ENCODE measurements at places on chromosomes 7 and 10.

GRCh38 chr7:122132341-122132740 is 11.7 kb downstream of the AASS start:
- no peak for DNase-seq

DNA sequence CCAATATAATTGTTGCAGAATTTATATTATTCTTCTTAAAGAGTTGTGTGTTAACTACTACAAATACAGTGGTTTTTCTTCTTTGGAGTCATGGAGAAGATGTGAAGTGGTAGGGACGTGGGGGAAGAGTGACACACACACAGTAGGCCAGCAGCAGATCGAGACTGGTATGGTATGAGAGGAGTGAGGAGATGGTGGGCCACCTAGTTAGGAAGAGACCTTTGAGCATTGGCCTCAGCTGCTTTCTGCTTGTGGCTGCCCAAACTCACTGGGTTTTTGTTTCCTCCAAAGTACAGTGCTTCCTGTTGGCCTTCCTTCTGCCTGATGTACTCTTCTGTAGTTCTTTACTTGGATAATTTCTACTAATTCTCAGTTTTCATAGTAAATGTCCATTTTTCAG is 14.6 kb downstream of the VCL start:
- DNase-seq = no peak

DNA sequence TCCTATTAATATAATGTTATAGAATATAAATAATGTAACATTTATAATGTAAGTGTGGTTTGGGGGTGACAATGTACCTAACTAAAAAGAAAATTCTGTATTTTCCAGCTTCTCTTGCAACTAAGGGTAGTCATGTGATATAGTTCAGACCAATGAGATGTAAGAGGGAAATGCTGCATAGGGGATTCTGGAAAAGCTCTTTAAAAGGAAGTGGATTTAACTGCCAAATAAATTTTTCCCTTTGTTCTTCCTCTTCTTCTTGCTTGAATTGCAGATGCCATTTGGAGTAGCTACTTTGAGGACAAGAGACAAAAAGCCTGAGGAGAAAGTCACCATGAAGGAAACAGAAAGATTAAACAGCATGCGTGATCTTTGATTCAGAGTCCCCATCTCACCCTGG is 194.3 kb downstream of the PTEN start:
- DNase-seq = no peak

- no peak for DNase-seq
Measured at GRCh38 chr7:151206914-151207313, 3.4 kb downstream of the H2BK1 start.

GRCh38 chr7:130673066-130673465 is 4.5 kb upstream of the COPG2 start:
- DNase-seq = no peak

- no peak for DNase-seq
Measured at GRCh38 chr10:5491477-5491876, 7.9 kb downstream of the CALML5 start.

GRCh38 chr10:60532696-60533468 is 143.2 kb upstream of the ANK3 start:
- DNase-seq = no peak

DNA sequence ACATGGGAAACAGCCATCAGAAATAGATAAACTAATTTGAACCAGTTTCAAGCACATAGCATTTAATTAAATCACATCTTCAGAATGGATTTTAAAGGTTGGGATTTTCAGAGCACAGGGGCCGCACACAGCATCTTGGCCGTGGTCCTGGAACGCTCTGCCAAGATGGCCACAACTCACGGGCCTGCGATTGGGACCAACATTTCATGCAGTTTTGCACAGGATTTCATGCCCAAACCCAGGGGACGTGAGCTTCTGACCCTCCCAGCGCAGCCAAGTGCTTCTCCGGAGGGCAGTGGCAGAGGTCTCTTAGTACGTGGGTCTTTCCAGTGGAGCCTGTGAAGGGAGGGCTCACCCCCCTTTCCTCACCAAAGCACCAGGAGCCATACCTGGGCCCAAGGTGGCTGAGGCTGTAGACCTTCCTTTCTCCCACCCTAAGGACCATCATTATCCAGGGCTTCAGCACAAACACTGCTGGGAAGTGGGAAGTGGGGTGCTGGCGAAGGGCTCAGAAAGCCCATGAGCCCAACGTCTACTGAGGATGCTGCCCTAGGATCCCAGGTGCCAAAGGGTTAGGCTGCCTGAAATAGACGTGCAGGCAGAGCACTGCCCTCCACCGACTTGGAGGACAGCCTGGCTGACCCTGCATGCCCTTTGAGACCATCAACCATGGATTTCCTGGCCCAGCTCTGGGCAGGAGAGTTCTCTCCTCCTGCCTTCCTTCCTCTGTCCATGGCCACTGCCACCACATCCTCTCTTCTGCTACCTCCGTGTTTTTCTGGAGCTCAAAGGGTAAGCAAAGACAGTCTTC is 611.2 kb upstream of the MGMT start:
- no peak for DNase-seq

GRCh38 chr10:100899171-100899570 is 13.6 kb upstream of the SLF2 start:
- DNase-seq = no peak

DNA sequence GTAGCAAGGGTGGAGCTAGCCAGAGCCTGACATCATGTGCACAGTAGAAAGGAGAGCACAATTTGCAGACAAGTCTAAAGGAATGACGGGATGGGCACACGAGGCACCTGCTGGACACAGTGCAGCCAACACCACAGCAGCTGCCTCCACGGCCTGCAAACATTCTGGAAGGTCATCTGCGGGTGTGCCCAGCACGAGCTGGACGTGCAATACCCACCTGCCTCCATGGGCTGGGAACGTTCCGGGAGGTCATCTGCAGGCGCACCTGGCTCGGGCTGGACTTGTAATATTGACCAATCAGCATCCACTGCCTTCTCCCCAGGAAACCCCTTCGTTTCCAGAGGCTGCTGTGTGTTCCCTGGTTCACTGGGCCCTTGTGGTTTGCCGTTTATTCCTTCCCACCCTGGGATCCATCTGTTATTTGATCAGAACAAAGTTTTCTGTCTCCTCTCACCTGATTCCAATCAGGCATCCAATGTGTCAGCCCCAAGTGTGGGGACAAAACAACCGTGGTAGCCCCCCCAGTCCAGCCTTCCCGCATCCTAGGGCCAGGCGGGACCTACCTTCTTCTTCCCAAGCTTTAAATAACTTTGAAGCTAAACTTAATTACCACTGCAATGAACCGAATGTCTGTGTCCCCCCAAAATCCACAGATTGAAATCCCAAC is 243.4 kb upstream of the PPP2R2D start:
- no peak for DNase-seq

DNA sequence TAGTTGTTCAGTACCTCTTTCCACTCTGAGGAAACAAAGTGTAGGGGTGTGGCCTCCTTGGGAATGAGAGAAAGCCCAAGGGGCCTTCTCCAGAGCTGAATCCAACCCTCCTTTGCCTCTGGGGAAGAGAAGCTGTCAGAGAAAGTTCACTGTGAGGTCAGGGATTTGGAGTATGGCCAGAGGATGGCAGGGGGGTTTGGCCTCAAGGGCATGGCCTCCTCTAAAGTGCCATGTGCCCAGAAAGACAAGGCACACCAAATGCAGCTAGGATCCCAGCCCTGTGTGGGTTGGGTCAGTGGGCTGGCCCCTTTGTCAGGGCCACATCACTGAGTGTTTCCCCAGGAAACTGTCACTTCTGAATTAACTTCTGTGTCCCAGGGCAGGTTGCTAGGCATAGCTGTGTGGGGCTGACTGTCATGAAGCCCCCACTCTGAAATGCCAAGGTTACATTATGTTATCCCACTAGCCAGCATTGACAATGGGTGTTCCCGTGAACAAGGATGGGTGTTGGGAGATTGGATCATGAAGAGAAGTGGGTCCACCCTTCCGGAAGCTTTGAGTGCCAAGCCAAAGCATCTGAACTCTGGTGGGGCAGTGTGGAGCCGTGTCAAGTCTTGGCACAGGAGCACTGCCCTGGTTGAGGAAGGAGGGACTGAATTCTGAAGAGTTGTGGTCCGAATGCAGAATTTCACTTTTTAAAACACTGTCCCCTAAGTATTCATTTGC is 123.3 kb downstream of the ZMIZ1 start:
- no peak for DNase-seq

GRCh38 chr7:17507717-17508116 is 209.3 kb downstream of the AHR start:
- DNase-seq = no peak

DNA sequence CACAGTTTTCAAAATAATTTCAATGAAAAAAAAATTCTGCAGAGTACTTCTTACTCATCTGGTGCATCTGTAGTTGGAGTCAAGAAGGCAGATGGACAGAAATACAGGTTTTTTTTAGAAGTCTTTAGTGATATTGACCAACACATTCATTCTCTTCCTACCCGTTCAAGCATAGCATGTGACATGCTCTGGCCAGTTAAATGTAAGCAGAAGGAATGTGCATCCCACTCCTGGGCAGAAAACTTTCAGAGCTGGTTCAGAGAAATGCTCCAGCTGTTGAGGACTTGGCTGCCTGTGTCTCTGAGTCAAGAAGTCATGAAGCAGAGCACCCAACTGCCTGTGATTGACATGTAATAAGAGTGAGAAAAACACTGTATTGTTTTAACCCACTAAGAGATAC is 665.3 kb upstream of the IGFBP3 start:
- DNase-seq = no peak

DNA sequence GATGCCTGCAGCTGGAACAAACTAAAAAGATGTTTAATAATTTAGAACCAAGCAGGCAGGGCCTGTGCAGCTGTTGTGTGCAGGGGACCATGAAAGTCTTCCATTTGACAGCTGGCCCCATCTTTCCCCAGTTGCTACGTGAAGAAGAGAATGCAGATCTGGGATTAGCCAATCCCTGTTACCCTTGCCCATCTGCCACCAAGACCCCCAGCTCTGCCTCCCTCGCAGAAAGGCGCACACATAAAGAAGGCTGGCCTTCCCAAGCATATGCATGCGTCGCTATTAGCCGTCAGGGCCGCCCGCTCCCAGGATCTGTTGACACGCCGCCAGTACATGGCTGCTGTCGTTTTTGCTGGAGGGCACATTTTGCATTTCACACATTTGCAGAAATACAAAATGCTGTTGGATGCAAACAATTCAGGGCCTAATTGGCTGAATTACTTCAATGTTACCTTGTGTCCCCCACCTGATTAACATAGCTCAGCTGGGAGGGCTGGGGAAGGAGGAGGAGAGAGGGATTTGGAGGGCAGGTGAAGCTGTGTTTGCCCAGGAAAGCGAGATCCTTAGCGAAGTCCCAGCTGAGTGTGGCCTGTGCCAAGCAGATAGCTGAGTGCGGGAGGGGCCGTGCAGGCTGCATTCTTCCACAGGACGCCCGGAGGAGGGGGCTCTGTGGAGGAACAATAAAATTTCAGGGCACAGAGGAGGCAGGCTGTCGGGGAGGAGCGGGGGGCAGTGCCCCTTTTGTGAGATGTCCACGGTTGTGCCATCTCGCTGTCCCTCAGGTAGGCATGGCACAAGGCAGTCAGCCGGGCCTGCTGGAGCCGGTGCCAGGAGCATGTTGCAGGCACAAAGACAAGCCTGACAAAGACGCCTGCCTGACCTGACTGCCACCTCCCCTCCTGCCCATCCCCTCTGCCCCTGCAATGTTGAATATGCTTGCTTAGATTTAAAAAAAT is 443.0 kb upstream of the MKI67 start:
- DNase-seq = no peak

DNA sequence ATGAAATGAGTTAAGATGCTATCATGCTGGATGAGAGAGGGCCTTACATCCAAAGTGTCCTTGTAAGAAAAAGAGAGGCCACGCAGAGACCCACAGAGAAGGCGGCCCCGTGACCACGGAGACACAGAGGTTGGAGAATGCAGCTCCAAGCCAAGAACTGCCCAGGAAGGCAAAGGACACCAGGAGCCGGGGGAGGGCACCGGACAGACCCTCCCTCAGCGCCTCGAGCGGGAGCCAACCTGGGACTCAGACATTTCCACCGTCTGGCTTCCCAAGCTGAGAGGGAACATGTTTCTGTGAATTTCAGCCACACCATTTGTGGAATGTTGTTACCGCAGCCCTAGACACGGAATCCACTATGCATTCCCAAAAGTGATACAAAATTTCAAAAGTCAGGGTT is 22.9 kb downstream of the TCERG1L start:
- DNase-seq = no peak

- no peak for DNase-seq
Measured at GRCh38 chr10:133099571-133099970, 11.8 kb downstream of the ADGRA1 start.

DNA sequence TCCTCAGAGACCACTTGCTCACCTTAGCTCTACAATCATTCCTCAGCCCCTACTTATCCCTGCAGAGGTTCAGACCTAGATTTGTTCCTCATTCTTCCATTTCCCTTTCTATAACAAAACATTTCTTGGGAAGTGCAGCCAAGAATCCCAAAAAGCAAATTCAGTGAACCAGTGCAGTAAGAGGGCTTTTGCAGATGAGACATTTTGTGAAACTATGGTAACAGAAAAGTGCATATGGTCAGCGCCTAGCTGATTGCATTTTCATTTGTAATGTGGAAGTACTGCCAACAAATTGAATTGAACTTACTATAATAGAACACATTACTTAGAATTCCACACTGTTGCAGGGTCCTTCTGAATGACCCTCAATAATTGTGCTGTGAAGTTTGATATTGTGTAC is 18.6 kb downstream of the AGMO start:
- DNase-seq = no peak
